ENCODE measurements at places on chromosomes 1 and 21.

- DNase-seq: no peak
Measured at GRCh38 chr1:177246710-177247580, 76.2 kb downstream of the BRINP2 start.

GRCh38 chr1:239387304-239388158, 1.2 kb downstream of the CHRM3 start:
- peak; percentile 14 for DNase-seq

DNA sequence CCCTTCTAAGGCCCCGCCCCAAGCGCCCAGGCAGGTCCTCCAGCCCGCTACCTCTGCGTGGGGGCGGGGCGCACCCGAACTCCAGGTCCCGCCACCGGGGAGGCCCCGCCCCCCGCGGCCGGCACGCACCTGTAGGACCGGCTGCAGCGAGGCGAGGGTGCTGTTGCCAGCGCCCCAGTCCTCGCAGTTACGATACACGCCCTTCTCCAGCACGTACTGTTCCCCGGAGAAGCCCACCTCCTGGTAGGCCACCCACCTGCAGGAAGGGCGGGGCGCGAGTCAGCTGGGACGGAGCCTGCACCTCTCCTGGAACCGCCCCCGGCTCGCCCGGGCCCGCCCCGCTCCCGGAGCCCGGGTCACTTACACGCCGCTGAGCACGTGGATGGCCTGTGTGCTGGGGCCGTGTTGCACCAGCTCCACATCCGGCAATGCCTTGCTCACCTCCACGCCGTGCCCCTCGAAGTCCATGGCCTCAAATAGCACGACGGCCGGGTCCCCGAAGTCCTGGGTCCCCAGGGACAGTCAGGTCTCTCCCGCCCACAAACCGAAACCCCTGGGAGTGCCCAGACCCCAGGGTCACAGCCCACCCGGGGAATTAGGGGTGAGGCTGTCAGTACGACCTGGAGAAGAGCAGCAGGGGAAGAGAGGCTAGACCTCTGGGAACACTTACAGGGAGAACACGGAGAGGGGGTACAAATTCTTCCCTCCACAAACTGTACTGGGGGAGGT, 17.3 kb downstream of the CRYBG2 start:
- no peak for DNase-seq

- no peak for DNase-seq
Measured at GRCh38 chr1:194600716-194601115, 1414.3 kb upstream of the B3GALT2 start.

DNA sequence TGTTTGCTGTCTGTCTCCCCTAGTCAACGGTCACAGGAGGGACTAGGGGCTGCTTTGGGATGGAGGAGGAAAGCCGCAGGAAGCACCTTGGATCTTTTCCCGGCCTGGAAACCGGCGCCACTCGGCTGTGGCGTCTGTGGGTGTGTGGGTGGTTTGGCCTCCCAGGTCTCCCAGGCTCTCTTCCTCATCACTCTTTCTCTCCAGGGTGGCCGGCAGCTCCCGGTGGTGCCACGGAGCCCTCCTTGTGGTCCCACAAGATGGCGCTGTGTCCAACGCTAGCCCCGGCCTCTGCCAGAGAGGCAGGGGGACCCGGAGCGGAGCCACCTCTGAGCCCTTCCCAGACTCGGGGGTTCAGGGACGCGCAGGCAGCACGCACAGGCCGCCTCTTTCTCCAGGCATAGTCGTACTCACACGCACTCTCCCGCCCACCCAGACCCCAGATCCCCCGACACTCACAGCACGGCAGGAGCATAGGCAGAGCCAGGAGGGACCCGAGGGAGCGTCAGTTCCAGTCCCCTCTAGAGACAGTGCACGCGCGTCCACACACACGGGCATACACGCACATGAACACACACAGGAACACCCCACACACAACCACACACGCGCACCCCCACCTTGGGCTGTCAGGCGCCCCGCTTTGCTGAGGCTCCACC, 31.2 kb downstream of the CDCP2 start:
- DNase-seq: peak; percentile 49

DNA sequence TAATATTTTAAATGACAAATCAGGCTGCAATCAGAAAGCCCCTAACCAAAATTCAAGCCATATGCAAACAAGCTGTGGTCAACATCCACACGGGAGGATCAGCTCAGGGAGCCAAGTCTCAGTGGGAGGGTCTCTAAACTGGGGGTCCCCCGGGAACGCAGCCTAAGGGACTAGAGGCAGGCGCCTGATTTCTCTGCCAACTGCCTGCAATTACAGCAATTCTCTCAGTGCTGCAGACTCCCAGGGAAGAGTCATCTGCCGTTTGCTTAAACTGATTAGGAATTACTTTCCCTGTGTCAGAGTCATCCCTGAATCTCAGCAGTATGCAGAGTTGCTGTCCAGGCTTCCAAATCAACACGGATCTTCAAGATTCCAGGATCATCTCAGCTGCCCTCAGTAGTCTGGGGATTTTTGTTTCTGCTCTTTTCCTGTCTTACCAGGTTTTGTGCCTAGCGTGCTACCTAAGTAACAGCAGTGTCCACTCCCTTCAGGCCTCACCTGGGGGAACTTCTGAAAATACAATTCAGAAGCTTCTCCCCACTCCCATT, 247.8 kb downstream of the RRAGC start:
- no peak for DNase-seq

GRCh38 chr1:18948048-18948912, 8.2 kb downstream of the IFFO2 start:
- DNase-seq: no peak

DNA sequence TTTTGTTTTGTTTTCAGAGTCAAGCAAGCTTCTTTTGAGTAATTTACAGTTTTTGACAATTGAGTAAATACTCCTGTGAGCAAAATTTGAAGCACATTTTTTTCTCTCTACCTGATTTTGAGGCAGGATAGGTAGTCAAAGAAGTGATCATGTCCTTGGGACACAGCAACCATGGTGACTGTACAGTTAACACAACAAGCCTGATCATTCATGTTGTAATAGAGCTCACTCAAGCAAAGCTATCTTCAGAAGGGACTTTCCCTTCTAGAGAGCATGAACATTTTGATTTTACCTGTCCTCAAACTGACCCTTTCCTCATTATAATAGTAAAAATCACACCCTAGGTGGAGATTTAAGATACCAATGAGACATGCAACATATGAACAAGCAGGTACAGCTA, 126.5 kb upstream of the KCNK1 start:
- DNase-seq: no peak

DNA sequence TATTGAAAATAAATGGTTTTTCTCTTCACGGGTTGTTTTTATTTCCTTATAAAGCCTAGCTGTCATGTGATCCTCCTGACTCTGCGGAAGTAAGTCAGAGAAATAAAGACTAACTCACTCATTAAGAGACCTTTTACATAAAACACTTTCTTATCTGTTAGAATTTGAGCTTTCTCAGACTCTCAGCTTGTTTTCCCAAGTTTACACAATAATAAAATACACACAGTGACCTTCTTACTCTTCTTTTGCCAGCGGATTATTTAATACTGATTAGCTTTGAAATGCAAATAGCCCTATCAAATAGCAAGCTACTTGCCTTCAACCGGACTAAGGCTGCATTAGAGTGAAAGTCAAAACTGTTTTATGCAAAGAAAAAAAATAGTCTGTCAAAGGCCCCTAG, 45.5 kb upstream of the CXADR start:
- no peak for DNase-seq

DNA sequence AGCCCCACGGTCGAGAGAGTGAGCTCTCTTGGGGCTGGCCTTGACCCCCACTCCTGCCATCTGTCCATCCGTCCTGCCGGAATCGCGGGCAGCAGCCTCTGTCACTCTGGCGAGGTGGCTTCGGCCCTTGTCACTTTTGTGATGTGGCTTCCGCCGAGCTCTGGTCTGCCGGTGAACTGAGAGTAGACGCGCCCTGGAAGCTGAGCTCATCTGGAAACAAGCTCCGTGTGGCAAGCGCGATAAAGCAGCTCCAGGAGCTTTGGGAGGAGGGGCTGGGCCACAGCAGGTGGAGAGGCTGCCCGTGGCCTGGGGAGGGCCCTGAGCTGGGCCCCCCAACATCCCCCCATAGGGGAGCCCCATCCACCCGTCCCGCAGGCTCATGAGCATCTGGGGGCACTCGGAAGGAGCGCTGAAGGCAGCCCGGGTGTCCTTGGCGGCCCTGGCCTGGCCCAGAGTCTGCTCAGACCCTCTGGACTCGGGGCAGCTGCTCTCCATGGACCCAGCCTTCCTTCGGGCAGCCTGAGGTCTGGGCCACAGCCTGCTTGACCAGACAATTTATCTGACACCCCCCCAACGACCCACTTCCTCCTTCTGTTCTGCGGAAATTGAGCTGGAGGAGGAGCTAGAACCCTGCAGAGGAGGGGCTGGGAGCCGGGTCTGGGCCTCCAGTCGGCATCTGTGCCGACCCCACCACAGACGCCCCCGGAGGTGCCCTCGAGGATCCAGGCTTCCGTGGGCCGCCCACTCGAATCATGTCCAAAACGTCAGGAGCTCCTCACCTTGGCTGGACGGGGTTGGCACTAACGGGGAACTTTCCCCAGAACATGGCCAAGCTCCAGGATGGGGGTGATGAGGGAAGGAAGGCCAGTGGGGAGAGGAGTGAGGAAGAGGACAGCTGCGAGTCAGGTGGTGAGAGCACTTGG, 59.1 kb downstream of the SLC19A1 start:
- peak; percentile 22 for DNase-seq

DNA sequence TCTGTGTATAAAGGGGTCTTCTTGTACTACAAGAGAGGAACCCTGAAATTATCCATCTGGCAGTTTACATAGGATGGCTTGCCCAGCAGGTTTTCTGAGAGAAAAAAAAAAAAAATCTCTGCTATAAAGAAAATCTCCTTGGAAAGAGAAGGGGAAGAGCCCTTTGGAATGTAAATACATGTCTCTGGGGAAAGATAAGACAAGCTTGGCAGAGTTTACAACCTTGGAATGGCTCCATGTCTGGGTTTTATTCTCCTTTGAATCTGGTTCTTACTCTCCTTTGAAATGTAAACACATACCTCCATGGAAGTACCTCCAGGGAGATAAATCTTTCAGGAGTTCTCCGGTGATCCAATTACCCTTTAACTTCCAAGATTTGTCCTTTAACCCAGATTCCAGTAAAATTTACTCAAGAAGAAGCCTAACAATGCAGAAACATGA, 45.1 kb upstream of the DNAH14 start:
- no peak for DNase-seq

GRCh38 chr1:216621536-216621935, 101.7 kb downstream of the ESRRG start:
- no peak for DNase-seq

GRCh38 chr1:23216771-23217420, 406 bp downstream of the HTR1D start:
- no peak for DNase-seq

DNA sequence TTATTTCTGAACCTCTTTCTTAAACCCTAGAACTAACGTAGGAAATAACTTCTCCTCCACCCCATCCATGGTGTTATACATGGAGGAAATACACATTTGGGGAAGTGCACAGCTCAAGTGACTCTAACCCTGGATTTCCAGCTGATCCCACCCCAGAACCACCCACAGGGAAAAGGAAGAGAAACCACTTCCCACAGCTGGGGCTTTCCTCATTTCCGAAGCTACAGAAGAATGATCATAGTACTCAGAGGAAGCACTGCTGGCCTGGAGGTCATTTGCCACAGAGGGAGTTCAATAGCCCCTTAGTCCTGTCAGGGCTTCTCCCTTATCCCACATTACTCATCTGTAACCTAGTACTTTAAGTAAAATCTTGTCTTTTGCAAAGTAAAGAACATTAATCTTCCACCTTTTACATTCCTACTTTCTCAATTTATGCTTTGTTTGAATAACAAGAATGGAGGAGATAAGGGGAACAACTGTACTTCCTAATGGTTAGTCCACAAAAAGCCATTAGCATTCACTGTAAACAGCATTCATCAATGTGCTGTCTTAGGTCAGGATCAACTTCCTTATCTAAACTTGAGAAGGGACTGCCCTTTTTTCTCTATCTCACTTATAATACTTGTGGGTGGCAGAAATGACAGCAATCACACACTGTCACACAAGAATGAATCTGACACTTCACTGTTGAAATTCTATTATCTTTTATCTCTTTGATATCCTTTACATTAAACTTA, 63.0 kb upstream of the RGS1 start:
- DNase-seq: peak; percentile 95

DNA sequence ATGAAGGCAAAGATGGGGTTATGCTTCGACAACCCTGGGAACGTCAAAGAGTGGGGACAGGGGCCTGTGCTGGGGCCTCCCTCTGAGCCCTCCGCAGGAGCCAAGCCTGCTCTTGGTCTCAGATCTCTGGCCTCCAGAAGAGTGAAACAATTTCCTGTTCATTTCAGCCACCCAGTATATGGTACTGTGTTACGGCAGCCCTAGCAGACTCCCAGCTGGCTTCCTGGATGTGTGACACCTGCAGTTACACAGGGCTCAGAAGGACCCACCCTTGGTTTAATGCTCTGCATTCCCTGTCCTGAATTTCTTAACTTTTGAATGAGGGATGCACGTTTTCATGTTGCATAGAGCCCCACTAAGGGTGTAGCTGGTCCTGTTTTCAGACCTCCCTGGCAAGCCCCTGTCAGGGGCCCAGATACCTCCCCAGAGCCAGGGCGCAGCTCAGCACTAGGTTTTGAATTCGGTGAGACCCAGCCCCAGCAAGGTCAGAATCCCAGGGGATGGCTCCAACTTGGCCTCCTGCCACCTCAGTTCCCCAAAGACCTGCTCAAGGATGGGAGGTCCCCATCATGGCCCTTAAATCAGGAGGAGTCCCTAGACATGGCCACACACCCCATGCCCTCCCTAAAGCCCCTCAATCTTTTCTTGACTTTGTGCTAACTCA, 79.0 kb upstream of the IFFO2 start:
- DNase-seq: no peak

GRCh38 chr1:29474274-29475244, 238.2 kb downstream of the PTPRU start:
- DNase-seq: peak; percentile 12

GRCh38 chr1:57061369-57061768, 95.6 kb upstream of the C8B start:
- no peak for DNase-seq

DNA sequence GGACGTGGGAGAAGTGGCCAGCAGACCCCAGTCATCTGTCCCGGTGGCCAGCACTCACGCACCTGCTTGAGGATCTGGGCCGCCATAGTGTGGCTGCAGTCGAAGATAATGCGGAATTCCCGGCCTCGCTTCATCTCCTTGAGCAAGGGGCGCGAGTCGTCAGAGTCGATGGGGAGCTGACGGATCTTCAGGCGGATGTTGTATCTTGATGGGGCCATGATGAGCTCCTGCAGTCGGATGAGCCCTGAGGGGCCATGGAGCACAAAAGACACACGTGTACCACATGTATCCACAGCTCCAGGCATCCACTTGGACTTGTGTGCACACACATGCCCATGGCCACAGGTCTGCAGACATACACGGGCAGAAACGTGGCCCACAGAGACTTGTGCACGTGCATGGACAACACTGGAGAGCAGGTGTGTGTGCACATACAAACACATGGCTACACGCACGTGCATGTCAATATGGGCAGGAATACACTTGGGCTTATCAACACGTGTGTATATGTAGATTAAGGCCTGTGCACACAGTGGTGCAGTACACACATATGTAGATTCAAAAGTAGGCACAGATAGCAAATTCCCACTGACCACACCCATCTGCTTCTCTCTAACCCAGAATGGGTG, 162.1 kb downstream of the GRIK3 start:
- DNase-seq: no peak

Measured in inflammatory macrophage treated with lipopolysaccharide for 1 hour (primary cell).